ENCODE measurements at places on chromosomes 5 and 9.
A peak's percentile ranks its signal among the peaks of the same experiment; 100 is the strongest.

- DNase-seq = no peak
Observed at GRCh38 chr5:163770625-163771024, 265.2 kb downstream of the MAT2B start.

DNA sequence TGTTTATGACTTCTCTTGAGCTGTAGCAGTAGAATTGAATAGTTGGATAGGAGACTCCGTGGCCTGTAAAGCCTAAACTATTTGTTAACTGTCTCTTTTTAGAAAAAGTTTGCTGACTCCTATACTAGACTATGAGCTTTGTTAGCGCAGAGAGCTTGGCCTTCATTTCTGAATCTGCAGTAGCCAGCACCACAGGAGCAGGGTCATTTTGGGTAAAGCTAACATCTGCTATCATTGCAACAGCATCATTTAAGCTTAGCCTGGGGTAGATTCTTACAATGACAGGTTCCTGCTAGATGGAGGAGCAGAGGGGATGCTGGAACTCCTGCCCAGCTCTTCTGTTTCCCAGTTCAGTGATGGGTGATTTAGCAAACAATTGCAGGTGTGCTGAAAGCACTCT lies 133.7 kb upstream of the ASTN2 start:
- DNase-seq = no peak

GRCh38 chr9:80509358-80509757 lies 937.6 kb downstream of the TLE4 start:
- no peak for DNase-seq

- no peak for DNase-seq
Observed at GRCh38 chr9:87959916-87960581, 14.3 kb downstream of the CDK20 start.

- DNase-seq = no peak
Observed at GRCh38 chr9:130332384-130332926, 66.9 kb downstream of the HMCN2 start.

GRCh38 chr5:31641575-31641974 lies 2.6 kb downstream of the PDZD2 start:
- DNase-seq = no peak

GRCh38 chr5:71782771-71783770 lies 64.0 kb downstream of the CARTPT start:
- no peak for DNase-seq

DNA sequence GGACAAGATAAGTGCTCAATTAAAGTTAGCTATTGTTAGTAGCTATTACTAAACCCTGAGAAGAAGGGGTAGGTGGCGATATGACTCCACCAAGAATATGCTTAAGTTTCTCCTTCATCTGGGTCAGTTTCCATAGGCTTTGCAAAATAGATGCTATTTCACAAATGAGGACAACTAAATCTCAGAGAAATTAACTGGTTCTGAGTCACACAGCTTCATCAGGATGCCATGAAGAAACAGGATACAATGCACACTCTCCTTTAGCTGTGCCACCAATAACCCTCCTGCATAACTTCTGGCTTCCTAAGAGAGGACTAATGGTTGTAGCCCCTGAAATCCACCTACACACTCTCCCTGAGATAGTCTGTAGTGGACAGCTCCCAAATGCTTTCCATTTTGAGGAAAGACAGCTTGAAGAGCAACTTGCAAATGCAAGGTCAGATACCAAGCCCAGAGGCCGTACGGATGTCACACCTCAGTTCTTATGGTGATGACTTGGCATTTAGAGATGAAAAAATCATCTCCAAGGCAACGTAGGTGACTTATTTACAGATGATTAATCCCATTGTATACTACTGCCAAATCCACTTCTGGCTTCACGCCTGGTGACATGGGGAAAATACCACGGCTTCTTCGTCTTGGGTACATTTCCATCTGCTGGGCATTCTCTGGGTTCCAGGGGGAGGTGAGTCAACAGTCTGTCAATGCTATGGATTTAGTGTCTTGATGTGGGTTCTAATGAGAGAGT lies 251.4 kb upstream of the IL12B start:
- no peak for DNase-seq

DNA sequence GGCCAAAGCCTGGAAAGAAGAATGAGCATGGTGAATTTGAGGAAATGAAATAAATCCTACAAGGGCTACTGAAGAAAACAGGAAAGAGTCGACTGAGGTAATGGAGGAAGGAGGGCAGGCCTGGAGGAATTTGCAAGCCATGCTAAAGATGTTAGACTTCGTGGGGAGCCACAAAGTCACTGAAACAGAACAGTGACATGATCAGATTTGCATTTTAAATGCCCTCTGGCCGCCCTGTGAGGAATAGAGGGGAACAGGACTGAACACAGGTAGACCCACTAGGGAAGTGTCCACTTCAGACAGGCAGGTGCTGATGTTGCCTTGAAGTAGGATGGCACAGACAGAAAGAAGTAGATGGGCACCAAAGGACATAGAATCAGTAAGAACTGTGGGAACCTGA lies 42.8 kb upstream of the RLN1 start:
- no peak for DNase-seq

DNA sequence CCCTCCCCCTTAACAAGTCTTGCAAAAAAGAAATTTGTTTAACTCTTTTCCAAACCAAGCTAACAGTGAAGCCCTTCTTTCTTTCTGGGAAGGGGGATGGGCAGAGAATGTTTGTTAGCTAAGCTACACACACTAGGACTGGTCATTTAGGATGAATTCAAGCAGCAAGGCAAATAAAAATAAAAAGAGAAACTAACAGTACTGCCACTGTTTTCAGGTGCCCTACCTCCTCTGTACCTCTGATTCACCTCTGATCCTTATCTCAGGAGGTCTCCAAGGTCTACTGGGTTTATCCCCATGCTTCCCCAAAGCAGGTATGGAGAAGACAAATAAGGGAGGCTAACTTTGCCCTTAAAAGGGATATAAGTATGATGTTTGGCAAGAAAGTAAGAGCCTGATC lies 52.9 kb downstream of the ELL2 start:
- no peak for DNase-seq

GRCh38 chr9:76298521-76299144 lies 95.6 kb downstream of the RFK start:
- no peak for DNase-seq

GRCh38 chr9:99556998-99557397 lies 264.7 kb upstream of the NR4A3 start:
- no peak for DNase-seq

DNA sequence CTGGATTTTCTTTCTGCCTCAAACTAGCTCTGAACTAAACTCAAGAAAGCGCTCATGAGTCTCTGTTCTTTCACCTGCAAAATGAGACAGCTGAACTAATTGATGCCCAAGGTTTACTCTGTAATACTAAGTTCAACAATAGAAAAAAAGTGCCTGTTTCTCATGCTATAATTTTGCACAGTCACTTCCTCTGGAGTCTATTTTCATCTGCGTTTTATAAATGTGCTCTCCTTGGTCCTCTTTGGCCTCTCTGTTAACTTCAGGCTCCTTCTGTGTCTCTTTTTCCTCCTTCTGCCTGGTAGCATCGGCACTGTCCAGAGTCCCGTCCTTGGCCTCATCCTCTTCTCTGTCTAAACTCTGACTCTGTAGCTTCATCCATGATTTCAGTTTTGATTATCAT lies 311.9 kb upstream of the TLE4 start:
- no peak for DNase-seq

- DNase-seq = no peak
Observed at GRCh38 chr5:110951373-110951791, 120.1 kb upstream of the TSLP start.

DNA sequence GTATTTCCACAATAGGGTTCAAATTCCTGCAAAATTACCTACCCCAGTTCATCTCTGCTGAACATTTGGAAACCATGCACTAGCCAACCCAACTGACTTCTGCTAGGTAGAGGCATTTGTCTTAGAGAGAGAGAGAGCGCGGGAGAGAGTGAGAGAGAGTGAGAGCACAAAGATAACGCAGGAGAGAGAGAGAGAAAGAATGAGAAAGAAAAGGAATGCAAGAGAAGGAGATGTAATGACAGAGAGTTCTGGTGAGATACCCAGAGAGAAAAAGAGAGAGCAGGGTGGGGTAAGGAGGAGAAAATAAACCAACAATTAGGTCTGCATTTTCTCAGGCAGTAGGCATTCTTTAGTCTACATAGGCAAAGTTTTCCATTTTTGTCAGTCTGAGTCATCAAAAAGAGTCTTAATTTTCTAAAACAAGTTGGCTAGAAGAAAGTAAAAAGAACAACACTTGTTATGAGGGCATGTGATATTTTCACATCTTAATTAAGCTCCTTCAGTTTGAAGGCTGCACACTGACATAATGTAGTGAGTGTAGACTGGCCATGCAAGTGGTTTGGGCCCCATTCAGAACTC lies 98.2 kb downstream of the MAP1B start:
- DNase-seq = no peak

GRCh38 chr5:149550268-149550583 lies 1.0 kb downstream of the CSNK1A1 start:
- DNase-seq = no peak

- DNase-seq = peak; percentile 15
Observed at GRCh38 chr9:76576344-76576743, 117.4 kb downstream of the GCNT1 start.

- no peak for DNase-seq
Observed at GRCh38 chr5:76790632-76791290, 28.1 kb upstream of the F2RL1 start.

DNA sequence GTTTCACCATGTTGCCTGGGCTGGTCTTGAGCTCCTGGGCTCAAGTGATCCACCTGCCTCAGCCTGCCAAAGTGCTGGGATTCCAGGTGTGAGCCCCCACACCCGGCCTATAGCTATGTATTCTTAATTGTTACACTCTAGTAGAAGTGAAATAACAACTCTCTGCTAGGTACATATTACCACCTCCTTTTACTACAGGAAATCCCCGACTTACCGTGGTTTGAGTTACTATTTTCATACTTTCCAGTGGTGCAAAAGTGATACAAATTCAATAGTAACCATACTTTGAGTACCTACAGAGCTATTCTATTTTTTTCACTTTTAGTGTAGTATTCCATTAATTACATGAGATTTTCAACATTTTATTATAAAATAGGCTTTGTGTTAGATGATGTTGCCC lies 719 bp downstream of the ARL14EPL start:
- no peak for DNase-seq

DNA sequence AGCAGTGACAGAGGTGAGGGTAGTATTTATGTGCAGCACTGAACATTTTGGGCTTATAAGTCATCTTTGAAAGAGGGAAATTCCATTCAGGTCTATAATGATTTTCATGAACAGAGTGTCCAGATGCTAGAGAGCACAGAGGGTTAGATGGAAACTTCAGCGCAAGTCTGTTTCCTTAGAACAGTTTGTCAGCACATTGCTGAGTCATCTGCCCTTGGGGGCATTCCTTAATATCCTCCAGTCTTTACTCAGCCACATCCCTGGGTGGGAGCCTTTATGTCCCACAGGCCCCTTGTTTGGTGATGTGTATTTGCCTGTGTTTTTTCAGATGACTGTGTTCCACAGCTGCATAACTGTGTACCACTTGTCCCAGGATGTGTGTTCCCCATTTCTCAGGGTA lies 138.5 kb upstream of the S1PR3 start:
- no peak for DNase-seq

DNA sequence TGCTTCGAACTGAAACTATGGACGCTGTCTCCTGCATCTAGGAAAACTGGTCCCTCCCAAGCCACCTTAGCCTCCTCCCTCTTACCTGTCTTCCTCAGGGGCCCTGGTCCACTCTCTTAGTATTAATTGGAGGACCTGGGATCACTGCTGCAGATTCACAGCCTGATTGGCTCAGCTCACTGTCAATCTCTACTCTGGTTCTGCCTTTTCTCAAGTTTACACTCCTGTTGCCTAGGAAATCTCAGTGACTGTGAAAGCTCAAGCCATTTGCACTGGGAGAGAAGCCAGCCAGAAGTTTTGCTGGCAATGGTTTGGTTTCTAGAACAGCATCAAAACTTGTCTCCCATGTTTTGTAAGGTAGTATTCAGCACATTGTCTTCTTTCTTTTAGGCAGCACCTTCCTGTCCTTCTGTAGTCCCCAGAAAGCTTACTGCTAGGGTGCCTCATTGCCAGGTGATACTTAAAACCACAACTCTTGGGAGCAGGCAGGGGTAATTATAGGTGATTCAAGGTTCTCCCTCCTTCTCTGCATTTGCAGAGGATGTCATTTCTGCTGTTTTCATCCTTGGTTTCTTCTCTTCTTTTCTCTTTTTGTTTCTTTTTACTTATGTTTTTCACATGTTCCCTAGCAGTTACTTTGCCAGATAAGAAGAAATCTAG lies at the start of gene CAPSL:
Gene CAPSL (minus strand): TSS at position 55 of the 660 bp plus-strand sequence. CDS start 17,502 bp downstream, outside the sequence.
- DNase-seq = no peak

DNA sequence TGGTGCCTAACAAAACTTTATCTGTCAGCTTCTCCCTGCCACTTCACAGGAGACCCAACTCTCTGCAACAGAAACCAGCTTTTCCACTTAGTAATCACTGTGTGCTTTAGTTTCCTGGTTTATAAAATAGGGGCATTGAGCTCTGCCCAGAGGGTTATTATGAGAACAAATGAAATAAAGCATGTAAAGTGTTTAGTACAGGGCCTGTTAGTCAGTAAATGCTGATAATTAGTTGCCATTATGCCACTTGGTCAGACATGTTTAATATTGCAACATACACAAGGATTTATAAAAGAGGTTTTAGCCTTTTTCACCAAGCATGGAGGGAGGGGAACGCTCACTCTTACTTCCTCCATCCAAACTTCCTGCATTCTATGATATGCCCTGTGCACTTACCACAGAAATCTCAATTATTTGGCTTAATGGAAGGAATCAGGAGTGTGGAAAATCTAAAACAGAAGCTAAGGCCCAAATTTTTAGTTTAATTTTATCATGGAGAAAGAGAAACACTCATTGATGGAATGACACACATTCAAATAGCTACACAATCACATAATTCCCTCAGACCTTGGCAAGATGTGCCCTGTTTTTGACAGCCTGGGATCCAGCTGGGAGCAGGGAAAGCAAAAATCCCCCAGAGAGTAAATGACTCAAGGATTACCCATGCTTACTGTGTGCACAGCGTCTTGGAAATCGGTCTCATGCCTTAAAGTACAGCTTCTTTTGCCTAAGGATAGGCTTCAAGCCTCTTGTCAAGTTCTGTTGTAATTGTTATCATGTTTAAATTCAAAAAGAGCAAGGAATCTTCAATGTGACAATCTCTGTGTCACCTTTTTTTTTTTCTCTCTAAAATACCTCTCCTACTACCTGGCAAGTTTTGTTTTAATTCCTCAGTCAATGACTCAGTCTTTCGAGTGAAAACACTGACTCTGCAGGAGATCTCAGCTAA lies 34.0 kb downstream of the ZNF474 start:
- DNase-seq = no peak

- DNase-seq = no peak
Observed at GRCh38 chr5:148807851-148808250, 18.6 kb upstream of the ADRB2 start.

- no peak for DNase-seq
Observed at GRCh38 chr5:43840424-43841125, 237.6 kb downstream of the NNT start.

DNA sequence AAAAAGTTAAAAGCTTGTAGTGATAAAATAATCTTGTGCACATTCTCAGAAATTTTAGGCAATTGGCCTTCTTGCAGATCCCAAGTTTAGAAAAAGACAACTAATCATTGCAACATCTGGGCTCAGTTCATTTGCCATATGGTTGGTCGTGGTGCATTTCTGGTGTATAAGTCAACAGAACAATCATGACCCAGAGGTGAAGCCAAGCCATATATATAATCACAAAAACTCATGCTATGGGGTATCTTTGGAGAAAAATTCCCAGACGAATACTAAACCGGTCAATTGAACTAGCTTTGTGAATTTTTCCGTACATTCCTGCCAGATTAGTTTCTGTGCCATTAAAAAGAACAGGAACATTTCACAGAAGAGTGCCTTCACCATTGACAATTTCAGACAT lies 50.3 kb downstream of the FYB1 start:
- DNase-seq = no peak
